SW 1271 (cell line): ENCODE measurements at places on chromosomes 6 and 20.

DNA sequence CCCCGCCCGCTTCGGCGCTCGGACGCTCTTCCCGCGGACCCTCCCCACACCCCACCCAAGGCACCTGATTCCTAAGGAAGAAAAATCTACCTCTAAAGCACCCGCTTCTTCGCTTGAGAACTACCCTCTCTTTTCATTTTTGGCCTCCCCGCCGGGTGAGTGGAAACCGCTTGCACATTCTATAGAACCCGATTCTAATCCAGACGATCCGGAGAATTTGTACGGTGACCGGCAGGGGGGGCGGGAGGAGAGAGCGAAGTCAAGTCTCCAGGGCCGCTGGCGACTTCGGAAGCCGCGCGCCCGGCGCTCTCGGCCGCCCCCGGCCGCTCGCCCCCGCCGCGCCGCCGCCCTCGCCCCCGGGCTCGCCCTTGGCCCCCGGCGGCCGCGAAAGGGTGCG lies at the start of gene RBM24:
Gene RBM24, plus strand, starts transcription at position 262 of the 397 bp plus-strand sequence. CDS start 221 bp downstream, outside the sequence.
- DNase-seq: peak; percentile 40

- DNase-seq: no peak
Measured at GRCh38 chr20:33337531-33338165, 54.6 kb downstream of the BPIFB1 start.

- no peak for DNase-seq
Measured at GRCh38 chr20:43006651-43007375, 182.9 kb downstream of the PTPRT start.

- no peak for DNase-seq
Measured at GRCh38 chr6:64914124-64914523, 792.9 kb downstream of the EYS start.

GRCh38 chr6:13486679-13487121 lies 700 bp downstream of the GFOD1 start:
- peak; percentile 28 for DNase-seq

DNA sequence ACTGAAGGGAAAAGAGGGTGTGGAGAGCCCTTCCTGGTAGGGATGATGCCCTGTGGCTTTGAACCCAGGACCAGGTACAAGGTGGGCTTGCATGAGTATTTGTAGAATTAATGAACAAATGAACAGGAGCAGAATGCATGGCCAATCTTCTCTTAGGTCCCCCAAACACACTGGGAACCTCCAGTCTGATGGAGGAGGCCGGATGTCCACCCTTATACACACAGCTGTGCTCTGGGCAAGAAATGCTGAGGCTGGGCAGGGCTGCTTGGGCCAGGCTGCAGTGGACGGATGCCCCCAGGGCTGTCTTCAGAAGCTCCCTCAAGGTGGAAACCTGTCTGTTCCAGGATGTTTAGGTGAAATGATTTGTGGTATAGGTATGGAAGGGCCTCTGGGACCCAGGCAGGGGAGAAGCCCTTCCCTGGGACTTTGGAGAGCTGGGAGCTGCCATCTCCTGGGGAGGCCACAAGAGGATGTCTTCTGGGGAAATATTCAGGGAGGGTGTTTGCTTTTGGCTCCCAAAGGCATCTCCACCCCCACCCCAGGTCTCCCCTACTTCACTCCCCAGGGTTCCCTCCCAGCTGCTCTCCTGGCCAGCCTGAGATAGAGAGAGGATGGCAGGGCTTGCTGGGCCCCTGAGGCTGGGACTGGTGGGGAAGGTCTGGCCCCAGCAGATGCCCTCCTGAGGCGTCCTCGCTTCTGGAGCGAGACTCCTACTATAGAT lies 23.3 kb downstream of the VEGFA start:
- no peak for DNase-seq

GRCh38 chr6:45668705-45669104 lies 291.0 kb upstream of the SUPT3H start:
- no peak for DNase-seq

- DNase-seq: no peak
Measured at GRCh38 chr6:12279322-12280091, 10.7 kb upstream of the EDN1 start.

DNA sequence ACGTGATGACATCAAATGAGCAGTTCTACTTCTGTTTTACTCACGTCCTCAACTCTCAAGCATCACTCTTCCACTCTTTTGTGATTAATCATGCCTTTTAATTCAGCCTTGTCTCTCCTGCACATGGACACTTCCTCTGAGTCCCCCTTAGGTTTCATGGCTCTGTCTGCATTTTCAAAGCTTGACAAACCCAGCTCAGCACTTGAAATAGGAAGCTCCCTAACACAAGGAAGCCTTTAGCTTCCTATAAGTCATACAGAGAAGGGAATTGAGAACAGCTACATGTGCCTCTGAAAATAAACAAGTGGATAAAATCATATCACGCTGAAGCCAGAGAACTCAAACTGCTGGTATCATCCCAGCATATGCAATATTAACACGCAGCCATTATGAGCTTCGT lies 21.2 kb downstream of the KIF16B start:
- DNase-seq: no peak

DNA sequence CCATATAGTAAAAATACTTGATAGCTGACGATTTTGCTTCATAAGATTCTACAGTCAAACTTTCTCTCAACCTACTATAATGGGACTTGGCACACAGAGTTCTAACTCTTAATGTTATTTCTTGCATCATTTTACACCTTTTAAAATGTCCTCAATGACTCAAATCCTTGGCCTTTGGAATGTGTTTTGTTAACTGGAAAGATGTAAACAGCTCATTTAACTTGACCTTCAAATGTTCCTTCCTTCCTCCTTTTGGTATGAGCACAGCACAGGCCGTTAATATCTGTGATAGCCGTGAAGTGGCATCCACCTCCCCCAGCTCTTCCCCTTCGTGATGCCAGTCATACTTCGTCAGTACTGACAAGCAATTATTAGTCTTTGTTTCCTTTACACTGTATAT lies 972.0 kb upstream of the CITED2 start:
- peak; percentile 64 for DNase-seq

DNA sequence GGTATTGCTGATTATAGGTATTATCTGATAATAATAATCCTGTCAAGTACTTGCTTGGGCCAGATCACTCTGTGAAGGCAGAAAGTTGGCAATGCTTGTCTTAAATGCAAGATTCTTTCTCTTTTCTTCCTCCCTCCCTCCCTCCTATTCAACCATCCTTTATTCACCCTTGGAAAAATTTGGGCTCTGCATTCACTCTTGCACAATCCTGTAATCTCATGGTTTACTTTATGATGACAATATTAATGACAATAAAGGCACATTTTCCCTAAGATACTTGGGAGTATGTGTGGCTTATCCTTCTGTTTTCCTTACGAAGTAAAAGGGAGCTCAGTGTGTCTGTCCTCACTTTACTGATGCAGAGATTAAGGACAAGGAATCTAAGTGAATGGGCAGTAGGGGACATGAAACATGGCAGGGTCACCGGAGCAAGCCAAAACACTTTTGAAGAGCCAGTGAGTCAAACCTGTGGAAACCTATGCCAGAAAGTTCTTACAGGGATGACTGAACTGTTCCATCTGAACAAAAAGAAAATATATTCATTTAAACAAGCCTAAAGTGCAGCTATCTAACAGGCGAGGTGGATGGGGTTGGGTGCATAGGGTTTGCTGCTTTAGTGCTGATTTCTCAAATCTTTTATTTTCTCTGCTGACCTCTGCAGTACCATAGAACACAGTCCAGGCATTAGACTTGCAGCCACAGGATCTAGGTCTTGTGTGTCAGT lies 14.6 kb upstream of the RIPOR2 start:
- no peak for DNase-seq

- no peak for DNase-seq
Measured at GRCh38 chr6:85676086-85676729, 33.5 kb upstream of the SYNCRIP start.

GRCh38 chr6:32108094-32108627 lies 977 bp downstream of the TNXB start:
- no peak for DNase-seq

DNA sequence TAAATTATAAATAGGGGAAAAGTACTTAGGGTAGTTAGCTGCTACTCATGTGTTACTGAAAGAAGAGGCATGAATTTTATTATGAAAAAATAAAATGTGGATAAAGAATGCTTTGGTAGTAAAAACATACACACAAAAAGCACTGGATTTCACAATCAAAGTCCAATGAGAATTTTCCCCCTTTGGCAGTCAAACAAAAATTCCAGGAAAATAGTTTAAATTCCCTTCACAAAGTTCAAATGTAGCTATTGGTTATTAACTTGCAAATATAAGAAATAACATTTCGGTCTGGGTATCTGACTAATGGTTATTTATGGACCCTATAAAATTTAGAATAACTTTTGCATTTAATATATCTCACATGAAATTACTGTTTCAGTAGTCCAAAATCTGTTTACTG lies 210.4 kb downstream of the FOXC1 start:
- no peak for DNase-seq

- no peak for DNase-seq
Measured at GRCh38 chr6:776951-777350, 84.0 kb upstream of the EXOC2 start.

- DNase-seq: no peak
Measured at GRCh38 chr6:10258341-10258740, 156.5 kb downstream of the TFAP2A start.

DNA sequence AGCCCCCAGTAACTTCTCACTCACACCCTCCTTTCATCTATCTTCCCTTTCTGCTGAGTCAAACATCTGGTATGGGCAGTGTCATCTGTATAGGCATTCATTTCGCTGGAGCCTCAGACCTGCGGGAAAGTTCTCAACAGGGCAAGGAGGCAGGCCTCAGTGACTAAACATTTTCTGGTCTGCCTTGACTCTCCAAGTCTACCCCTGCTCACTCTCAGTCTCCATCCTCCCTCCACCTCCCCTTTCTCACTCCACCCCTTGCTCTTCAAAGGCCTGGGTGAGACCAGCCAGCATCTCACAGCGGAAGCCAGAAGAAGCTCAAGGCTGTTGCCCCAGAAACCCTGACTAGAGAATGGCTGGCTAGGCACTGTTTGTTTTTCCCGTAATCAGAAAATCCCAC lies 105.0 kb upstream of the BEND6 start:
- no peak for DNase-seq

DNA sequence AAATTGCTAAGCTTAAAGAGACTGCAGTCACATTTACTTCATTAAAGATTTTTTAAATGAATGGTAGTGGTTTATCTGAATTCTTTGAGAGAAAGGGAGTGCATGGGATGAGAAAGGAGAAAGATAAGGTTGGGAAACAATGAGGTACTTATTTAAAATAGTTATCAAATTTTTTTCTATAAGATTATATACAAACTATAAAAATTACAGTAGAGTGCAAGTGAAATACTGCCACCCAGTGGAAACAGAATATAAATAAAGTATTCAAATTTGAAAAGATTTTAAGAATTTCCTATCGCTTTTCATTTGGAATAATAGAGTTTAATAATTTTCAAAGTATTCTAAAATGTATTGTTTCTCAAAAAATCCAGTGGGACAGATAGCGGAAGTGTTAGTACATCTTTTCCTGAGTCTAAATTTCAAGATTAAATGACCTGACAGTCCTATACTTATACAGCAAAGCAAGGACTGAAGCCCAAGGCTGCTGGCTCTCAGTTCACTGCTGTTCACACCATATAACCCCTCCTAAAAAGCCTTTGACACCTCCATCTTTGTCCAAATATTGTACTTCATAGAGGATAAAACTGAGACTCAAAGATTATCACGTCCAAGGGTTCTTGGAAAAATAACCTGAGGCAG lies 31.1 kb downstream of the EPM2A start:
- DNase-seq: peak; percentile 25

GRCh38 chr6:152117156-152118133 lies 310.0 kb downstream of the ESR1 start:
- DNase-seq: no peak
